Activated CD4-positive, alpha-beta T cell treated with anti-CD3 and anti-CD28 coated beads for 24 hours (primary cell): ENCODE measurements at places on chromosomes 6 and 20.

- DNase-seq, result no peak
These were observed 21.7 kb downstream of the TAF8 start for GRCh38 chr6:42071881-42072583.

GRCh38 chr6:70725817-70726415, 58.2 kb downstream of the SMAP1 start:
- DNase-seq, result no peak

DNA sequence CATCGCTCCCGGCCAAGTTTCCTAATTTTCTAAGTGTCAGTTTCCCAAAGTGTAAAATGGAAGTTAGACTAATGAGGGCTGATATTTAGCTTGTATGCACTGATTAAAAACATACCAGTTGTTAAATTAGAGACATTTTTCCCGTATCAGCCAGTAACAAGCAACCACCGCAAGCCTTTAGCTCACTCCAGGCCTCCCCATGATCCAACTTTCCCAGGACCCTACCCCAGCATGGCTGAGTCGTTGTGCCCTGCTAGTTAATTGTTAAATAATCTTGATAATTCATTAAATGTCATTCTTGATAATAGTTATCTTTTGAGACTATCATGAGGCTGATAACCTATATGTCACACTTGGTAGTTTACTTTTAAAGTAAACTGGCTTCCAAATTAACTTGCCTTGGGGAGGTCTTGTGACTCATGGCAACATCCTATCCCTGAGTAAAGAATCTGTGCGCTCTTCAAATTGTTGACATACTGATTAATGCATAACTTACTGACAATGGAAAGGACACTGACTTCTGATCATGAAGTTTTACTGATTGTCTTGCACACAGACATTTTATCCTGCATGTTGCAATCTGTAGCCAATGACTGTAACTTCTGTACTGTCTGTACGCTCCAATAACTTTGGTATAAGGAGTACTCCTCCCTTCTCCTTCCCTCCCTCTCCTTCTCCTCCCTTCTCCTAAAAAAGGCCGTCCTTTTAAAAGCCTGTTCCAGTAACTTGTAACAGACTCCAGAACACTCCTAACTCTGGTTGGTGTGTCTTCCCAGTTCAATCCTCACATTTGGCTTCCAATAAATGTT, 6.3 kb upstream of the GTF3C6 start:
- DNase-seq, result no peak

DNA sequence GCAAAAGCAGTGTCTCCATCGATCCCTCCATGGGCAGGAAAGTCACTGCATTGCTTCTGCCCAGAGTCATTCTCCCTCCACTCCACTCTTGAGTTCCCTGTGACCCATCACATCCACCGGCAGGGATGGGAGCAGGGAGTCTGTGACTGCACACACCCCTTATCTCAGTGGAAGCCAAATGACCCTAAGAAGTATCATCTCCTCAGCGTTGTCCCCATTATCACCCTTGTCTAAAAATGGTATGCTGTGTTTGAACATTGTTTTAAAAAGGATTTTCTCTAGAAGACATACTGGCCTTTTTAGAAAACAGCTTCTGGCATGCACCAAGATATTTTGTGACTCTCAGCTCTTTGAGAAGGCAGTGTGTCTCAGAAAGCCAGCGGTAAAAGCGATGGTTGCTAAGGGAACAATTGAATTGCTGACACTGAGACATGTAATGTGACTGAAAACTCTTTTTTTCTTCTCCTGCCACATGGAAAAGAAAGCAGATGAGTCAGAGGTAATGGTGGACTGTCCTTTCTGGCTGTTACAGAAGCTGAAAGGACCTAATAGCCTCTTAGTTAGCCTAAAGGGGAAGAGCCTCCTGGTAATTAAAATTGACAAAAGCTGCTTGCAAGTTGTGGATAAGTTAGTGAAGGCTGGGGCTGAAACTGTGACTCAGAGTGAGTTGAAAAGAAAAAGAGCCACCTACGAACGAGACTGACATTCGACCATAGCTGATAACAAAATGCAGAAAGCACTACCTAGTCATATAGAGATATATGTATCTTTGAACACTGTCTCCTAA, 120.5 kb downstream of the MAP3K7 start:
- DNase-seq, result no peak

DNA sequence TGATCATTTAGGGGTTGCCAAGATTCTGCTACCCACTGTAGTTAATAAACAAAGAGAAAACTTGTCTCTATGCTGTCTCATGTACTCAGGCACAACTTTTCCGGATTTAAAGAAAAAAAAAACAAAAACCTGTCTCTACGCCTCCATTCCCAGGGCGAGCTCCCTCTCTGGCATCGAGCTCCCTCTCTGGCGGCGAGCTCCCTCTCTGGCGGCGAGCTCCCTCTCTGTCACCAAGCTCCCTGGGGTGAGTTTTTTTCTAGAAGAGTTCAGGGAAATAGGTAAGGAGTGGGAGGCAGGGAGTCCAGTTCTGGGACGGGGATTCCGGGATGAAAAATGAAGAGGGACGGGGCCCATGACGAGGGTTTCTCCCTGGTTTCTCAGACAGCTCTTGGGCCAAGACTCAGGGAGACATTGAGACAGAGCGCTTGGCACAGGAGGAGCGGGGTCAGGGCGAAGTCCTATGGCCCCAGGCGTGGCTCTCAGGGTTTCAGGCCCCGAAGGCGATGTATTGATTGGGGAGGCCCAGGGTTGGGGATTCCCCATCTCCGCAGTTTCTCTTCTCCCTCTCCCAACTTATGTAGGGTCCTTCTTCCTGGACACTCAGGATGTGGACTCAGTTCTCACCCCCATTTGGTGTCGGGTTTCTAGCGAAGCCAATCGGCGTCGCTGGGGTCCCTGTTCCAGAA, 16.5 kb upstream of the HLA-A start:
- DNase-seq, result no peak

GRCh38 chr6:40194447-40195170, 260.3 kb upstream of the MOCS1 start:
- DNase-seq, result no peak

DNA sequence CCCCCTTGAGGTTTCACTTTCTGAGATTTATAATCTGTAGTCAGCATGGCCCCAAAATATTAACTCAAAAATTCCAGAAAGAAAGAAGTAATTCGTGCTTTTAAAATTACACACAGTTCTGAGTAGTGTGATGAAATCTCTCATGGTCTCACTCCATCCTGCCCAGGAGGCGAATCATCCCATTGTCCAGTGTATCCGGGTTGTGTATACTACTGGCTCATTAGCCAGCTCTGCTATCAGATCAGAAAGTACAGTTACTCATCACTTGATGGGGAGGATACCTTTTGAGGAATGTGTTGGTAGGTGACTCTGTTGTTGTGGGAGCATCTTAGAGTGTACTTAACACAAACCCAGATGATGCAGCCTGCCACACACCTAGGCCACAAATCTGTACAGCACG, 65.2 kb downstream of the CDC5L start:
- DNase-seq, result no peak

DNA sequence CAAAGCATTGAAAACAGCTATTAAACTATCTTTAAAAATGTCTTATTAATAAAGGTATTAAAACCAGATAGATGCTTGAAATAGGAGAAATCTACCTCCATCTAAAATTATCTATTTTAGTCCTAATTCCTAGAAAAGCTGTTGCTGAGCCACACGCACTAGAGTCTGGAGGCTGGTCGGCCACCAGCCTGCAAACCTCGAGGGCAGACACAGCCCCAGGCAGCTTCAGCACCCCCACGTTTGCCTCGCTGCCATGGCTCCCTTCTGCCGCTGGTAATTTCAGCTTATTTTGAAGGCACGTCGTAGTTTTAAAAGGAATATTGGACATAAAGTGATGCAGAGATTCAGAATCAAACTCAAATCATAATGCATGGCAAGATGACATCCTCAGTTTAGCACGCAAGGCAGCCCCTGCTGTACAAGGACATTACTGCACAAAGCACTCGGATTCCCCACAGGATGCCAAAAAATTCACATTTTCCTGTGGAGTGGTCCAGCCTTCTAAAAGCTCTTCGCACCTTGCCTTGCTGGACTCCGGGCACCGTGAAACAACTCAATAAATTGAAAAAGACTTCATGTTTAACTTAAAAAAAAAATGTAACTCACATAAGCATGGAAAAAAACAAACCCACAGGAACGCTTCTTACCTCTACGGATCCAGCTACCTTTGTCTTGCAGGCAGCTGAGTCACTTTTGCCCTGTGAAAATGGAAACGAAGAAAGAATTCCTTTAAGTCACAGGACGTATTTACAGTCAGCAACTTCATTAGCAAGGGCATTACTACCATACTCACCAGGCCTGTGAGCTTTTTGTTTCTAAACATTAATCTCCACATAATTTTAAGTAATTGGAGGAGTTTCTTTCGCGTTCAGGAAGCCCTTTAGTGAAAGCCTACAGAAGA, 143.4 kb upstream of the RPS6KA2 start:
- no peak for DNase-seq

- DNase-seq, result no peak
These were observed 24.4 kb downstream of the CEP250 start for GRCh38 chr20:35479798-35480197.

- DNase-seq, result no peak
These were observed 55.9 kb downstream of the BCAS4 start for GRCh38 chr20:50850721-50851286.

DNA sequence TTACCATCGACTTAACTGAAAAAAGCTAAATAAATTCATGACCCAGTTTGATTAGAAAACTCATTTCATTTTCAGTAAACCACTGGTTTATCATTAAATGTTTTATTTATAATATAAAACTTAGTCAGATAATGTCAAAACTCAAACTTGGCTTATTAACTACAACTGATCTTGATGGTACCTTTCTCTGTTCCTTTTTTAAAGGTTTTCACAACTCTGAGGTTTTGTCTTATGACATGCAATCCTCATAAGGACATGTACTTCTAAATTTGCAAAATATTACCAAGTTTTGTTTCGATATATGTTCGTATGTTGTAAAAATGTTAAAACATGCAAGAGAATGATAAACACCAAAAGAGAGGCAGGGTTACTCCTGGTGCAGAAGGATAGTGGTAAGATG, 82.5 kb upstream of the PDE10A start:
- DNase-seq, result no peak

DNA sequence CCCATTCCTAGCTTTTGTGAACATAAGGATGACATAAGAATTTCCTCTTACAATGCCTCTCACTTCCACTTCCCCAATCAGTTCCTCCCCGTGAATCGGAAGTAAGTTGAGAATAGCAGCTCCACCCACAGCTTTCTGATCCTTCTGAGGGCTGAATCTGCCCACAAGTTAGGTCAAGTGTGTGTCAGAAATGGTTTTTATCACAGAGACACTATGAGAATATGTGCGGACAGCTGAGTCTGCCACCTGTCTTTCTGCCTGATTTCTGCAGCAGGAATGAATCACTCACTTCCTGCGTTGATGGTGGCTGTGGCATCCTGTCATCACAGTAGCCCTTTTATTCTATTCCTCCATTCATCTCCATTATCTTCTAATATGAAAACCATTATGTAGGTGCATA, 70.2 kb downstream of the RIN2 start:
- DNase-seq, result no peak
